ENCODE measurements at places on chromosomes 16 and 17.

GRCh38 chr17:16380640-16381495, at the start of gene UBB:
UBB (plus strand) TSS chr17:16381091; CDS start chr17:16381908, 817 bp downstream.
- DNase-seq: peak; percentile 92

- DNase-seq: no peak
Observed at GRCh38 chr17:35129154-35129972, 7.9 kb downstream of the FNDC8 start.

DNA sequence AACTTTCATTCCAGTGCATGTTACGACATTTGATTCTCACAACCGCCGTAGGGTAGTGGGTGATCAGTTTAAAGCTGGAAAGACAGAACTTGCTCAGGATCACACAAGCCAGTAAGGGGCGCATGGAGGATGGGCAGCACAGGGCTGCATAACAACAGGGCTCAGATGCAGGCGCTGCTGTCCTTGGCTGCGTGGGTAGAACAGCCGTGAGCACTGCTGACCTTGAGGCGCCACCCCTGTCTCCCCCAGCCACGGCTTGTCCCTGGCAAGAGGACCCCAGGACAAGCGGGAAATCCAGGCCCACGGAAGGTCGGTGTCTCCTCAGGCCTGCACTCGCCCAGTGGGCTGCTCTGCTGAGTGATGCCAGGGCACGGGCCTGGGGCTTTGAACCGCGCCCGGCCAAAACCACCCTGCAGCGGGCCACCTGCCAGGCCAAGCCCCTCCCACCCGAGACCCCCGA, 84.7 kb downstream of the LMF1 start:
- no peak for DNase-seq

DNA sequence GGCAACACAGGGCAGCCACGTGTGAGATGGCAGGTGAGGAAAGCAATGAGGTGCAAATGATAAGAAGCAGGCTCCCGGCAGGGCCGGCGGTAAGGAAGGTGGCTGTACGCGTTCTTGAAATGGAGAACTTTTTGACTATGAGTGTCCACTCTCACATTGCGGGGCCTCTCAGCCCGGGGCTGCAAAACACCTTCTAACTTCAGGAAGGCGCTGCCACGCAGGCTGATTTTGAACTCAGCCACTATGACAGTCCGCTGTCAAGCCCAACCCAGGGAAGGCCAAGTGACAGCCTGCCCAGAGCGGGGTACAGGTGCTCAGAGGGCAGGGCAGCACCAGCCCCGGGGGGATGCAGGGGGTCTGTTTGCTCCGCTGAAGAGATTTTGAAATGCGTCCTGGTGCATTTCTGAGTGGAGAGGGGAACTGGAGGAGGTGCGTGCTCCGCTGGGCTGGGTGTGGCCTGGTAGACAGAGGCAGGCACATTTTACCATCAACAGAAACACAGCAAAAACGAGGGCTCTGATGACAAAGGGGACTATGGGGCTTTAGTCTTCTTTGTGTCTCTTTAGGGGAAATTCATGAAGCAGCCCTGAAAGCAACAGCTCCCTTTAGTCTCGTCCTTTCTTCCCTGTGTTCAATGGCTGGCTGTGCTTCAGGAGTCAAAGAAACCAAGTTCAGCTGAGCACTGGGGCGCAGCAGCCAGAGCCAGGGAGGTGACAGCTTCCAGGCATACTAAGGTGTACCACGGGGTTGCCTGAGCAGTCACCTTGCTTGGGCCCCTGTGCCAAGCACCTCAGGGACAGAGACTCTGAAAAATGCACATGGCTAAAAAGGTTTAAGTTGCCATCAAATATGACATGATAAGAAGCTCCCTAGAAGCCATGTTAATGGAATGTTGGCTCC, 14.6 kb upstream of the SREBF1 start:
- no peak for DNase-seq

DNA sequence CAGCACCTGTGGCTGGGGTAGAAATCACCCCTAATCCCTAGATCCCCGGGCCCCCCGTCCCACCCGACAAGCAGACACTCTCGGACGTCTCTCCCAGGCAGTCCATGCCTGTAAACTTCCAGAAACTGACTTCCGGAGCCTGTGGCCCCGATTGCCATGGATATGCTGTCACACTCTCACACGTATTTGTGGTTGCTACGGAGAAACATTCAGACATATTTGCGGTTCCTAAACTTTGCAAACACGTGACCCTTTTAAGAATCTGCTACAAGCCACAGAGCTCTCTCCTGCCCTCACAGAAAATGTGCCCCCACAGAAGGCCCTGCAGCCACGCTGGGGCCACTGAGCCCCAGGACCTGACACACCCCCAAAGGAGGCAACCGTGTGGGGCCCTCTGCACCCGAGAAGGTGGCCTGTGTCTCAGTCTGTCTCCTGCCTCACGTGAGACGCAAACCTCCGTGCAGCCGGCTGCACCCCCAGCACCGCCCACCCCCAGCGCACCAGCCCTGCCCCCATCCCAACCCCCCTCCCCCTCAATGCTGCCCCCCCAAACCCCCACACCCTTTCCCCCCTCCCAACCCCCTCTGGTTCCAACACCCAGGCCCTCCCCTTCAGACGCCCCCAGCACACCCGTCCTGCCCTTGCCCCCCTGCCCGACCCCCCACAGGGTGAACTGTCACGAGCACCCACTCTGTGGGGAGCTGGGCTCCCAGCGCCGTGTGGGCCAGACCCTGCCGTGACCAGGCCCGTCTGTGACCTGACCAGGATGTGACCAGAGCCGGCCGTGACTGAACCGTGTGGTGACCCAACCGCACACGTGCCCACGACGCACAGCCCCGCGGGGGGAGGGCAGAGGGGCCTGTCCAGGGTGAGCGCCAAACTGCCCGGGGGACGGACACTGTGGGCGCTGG, 66.3 kb upstream of the METRNL start:
- no peak for DNase-seq

DNA sequence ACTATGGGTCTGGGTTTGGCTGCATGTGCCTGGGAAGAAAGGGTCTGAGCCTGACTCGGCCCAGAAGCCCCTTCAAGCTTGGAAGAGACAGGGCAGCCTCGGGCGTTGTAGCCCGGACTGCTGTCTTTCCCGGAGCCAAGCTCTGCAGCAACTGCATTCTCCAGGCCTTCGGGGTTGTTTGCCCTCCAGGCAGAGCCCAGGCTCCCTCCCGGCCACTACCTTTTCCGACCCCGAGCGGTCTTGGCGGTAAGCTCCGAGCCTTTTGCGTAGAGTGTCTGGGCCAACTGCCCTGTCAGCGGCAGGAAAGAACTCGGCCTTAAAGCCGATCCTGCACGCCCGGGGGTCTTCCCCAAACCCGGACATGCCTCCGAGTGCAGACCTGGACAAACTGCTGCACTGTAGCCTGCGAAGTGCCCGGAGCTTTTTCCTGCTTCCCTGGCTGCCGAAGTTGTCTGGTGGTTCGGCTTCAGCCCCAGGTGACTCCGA, 1.3 kb downstream of the LHX1 start:
- DNase-seq: no peak

DNA sequence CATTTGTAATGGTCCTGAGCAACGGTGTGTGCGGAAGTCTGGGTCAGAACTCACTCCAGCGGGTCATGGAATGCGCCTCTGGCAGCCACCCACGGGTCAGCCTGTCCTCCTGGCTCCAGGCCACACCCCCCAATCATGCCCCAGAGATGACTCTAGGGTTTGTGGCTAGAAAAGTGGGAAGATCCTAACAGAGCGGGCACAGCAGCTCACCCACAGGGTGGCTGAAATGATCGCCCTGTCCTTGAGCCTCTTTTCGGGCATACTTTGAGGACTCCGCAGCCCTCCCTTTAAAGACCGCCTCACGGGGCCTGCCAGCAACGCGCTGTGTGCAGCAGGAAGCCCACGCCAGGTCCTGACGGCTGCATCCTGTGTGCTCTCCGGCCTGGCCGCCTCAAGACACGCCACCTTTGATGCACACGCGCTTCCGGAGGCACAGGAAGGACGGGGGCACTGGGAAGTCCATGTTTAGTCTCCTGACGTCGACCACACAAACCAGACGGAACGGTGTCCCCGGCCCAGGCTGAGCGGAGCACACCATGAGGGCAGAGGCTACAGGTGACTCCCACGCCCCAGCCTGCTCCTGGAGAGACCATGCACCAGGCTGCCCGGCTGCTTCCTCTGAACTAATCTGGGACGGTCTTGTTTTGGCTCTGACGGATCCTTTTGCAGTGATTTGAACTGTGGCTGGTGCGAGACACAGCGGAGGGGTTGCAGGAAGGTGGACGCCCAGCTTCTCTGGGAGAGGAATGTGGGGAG, 92.9 kb downstream of the TBC1D16 start:
- DNase-seq: no peak

GRCh38 chr16:568401-569258, 1.1 kb upstream of the PIGQ start:
- DNase-seq: no peak

DNA sequence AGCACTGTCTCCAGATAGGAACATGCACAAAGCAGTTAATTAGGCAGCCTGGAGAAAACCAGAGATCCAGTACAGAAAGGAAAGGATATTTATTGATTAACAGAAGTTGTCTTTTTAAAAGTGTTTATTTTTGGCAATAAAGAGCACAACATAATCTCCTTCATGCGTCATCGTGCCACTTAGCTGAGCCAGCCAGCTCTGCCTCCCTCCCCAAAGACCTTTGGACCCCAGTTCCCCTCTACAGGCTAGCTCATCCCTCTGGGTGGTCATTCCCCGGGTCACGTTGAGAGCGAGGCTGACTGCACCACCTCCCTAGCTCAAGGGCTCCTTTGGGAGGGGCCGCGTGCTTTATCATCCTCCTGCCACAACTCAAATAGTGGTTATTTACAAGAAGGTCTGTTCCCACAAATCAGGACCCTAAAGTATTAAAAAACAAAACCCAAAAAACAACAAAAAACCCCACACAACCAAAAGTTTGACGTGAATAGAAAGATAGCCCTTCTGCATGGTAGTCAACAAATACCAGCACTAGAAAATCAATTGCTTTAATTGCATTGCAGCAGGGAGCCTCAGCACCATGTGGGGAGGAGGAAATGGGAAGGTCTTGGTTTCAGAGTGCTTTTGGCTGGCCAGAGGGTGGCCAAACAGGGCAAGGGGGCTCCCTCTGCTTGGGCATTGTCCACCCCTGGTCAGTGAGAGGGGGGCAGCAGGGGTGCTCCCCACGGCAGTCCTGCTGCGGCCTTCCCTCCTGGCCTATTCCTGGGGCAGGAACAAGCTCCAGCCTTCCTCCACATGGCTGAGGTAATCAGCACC, 9.6 kb downstream of the POLR2C start:
- DNase-seq: no peak

- no peak for DNase-seq
Observed at GRCh38 chr16:4239020-4239419, 2.9 kb downstream of the SRL start.

- DNase-seq: no peak
Observed at GRCh38 chr16:58516768-58517107, 1.4 kb downstream of the SETD6 start.

- no peak for DNase-seq
Observed at GRCh38 chr17:64992325-64992802, 64.2 kb downstream of the GNA13 start.

- DNase-seq: no peak
Observed at GRCh38 chr17:40646791-40647623, 611 bp downstream of the SMARCE1 start.

DNA sequence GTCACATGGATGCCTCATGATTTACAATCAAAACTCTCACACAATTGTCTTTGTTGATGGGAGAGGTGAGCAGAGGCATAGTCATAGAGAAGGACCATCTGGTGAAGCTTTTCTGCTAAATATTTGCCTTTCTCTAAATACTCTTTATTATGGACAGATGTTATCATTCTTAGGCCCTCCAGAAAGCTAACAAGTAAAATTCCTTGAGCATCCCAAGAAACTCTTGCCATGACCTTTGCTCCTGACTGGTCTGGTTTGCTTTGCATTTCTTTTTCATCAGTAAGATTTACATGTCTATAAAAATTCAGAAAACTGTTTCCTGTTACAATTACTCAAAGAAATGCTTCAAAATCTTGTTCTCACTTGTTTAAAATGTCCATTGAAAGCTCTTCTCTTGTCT, 1336.6 kb upstream of the CDH8 start:
- DNase-seq: no peak

DNA sequence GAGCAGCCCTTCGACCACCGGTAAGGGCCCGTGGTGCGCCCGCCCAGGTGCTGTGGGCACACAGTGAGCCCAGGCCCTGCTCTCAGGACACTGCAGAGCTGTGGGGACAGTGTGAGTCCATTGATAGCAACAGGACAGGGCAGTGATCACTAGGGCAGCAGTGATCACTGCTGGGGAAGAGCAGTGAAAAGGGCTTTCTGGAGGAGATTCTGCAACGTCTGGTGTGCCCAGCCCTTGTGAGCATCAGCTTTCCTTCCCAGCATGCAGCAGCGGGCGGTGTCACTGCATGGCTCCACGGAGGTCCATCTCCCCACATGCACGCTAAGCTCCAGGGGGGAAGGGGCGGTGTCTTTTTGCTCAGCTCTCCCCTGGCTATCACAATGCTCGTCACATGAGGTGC, 32.1 kb downstream of the MAP1LC3B start:
- no peak for DNase-seq

DNA sequence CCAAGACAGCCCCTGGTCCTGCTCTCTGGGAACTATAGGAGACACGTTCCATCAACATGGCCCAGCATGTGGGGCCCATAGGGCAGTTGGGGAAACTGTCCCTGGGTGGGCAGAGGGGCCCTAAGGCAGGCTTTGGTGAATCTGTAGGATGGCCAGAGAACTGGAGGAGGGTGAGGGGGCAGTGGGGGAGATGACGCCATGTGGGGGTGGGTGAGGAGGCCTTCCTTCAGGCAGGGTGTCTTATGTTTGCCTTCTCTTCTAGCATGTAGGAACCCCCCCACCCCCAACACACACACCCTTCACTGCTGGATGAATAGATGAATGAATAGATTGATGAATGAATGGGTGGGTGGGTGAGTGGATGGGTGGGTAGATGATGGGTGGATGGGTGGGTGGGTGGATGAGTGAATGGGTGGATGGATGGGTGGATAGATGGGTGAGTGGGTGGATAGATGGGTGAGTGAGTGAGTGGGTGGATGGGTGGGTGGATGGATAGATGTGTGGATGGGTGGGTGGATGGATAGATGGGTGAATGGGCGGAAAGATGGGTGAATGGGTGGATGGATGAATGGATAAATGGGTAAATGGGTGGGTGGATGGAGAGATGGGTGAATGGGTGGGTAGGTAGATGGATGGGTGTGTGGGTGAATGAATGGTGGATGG, 2.5 kb upstream of the CBFA2T3 start:
- DNase-seq: no peak

DNA sequence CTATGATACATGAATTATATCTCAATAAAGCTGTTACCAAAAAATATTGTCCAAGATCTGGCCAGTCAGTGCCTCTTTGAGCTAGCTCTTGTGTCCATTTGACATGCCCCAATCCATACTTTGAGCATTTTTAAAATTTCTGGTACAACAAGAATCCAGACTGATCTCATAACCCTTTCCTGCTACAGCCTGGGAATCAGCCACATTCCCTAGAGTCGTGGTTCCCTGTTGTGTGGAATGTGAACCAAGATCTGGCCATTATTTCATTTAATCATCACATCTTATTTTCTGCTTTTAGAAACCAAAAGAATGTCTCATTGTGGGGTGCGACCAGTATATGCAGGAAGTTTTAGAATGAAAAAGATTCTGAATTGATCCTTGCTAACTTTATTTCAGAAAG, 34.3 kb upstream of the RPRML start:
- no peak for DNase-seq

GRCh38 chr17:17410357-17410756, 66.4 kb upstream of the MED9 start:
- no peak for DNase-seq

GRCh38 chr17:69870751-69871199, 204.2 kb upstream of the KCNJ16 start:
- DNase-seq: peak; percentile 38
